ENCODE measurements at places on chromosomes 2 and 18.

DNA sequence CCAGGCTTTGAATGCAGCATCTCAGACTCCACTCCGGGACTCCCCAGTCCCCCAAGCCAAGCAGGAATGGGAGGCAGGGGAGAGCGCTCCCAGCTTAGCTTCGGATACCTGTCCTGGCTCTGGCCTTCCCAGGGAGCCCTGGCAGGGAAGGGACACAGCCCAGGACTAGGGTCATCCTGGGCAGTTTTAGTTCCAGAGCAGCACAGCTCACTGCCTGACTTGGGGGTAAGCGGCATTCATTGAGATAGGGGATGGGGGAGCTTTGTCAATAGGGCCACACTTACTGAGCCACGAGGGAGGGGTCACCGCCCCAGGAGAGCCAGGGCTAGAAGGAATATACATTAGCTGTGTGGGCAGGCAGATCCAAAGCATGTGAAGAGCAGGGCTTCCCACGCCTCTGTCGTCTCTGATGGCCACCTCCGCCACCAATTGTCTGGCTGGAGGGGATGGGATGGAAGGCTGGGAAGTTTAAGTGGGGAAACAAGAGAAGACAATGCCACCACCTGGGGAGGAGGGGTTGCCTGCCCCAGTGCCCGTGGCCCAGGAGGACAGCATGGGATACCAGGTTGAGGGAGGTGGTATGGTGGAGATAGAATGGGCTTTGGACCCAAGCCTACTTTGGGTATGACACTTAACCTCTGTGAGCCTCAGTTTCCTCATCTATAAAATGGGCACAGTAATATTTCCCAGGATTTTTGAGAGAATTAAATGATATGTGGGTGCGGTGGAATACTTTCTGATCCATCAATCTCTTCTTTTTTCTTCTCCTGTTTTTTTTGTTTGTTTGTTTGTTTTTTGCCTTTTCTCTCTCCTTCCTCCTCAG, 40.2 kb downstream of the SCTR start:
- no peak for DNase-seq

DNA sequence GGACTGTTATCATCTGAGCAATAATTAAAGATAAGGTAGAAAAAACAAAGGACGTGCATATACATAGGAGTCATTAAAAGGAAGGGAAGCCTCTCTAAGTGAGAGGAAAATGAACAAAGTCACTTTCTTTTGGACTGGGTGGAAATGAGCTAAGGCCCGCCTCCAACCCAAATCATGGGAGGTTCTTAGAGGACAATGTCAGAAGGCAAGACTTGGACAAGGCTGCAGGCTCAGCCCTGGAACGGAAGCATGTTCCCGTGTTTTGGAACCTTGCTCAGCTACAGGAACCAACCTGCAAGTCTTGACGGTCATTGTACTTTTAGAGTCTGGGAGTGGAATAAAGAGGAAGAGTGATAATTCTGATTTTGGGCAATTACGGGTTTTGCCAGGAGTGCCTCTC, 59.4 kb upstream of the EPB41L3 start:
- no peak for DNase-seq

- DNase-seq = peak; percentile 93
Observed at GRCh38 chr18:48997985-48998831, 47.4 kb upstream of the SMAD7 start.

GRCh38 chr2:10447300-10447894, 730 bp downstream of the ODC1 start:
- no peak for DNase-seq

- no peak for DNase-seq
Observed at GRCh38 chr2:28506112-28506910, 10.5 kb downstream of the PLB1 start.

GRCh38 chr2:64624862-64625261, 28.9 kb downstream of the SERTAD2 start:
- DNase-seq = no peak

DNA sequence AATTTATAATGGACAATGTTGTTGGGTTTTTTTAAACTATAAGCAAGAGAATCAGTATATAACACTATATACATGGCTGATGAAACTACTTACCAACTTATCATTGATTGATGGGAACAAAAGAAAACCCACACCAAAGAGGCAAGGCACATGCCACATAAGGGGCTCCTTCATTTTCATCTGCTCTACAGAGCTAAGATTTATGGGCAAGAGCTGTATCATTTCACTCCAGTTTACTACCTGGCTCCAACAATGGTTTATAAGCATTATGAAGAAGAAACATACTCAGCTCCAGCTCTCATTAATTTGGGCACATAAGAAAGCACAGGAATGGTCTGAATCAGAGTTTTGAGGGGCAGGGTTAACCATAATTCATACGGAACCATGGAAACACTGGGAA, 283.3 kb downstream of the AGPS start:
- no peak for DNase-seq

DNA sequence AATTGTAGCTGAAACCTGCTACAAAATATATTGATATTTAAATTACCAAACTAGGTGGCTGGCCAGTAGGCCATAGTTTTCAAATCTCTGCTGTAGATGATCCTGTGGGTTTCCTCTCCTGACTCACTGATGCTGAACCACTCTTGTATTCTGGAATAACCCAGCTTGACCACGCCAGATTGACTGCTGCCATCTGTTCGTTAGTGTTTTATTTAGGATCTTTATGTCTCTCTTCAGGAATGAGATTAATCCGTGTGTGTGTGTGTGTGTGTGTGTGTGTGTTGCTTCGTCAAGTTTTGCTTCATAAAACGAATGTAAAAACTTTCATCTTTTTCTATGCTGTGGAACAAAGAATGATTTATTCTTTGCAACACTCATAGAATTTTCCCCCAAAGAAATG, 187.1 kb downstream of the DYSF start:
- DNase-seq = no peak

DNA sequence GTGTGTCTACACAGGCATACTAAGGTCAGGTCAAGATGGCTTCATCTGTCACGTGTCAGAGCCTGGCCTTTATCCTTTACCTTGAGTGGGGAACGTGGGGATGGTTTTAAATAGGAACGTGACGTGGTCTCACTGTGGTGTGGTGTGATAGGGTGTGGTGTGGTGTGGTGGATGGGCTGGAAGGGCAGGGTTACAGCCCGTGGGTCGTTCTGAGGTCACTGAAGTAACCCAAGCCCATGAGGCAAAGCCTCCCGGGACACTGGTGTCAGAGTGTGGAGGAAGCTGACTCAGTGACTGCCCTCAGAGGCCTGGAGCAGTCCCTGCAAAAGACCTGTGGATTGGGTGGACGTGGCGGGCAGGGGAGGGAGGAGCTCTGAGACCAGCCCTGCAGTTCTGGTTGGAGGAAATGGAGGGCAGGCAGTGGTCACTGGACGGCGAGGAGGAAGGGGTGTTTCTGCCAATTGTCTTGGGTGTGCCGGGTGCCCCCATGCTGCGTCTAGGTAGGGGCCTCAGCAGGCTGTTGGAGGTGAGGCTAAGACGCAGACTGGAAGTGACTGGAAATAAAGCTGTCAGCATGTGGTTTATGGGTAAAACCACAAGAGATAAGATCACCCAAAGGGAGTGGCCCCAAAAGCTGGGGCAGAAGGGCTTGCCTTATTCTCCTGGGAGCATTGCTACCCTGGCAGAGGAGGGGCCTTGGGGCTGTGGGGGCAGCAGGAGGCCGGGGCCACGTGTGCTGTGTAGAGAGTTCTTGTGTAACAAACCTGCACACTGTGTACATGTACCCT, 84.8 kb downstream of the SH3RF3 start:
- no peak for DNase-seq

DNA sequence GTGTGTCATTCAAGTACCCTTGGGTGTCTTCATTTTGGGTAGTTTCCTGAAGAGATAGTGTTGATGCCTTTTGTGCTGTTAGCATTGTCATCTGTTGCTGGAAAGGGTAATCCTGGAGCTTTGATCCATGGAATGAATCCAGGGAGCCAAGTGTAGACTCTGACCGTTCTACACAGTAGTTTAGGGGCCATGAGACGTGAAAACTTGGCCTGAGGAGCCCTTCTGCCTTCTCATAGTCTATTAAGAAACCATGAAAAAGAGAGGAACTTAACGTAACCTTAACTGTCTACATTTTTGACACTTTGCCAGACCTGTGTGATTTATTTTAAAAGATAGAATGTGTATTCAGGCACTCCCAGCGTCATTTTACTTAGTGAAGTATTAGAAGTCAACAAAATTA, 194.0 kb downstream of the BABAM2 start:
- no peak for DNase-seq

GRCh38 chr2:210337159-210337558, 22.2 kb upstream of the MYL1 start:
- DNase-seq = no peak

- no peak for DNase-seq
Observed at GRCh38 chr2:19682493-19682892, 219.3 kb downstream of the TTC32 start.

DNA sequence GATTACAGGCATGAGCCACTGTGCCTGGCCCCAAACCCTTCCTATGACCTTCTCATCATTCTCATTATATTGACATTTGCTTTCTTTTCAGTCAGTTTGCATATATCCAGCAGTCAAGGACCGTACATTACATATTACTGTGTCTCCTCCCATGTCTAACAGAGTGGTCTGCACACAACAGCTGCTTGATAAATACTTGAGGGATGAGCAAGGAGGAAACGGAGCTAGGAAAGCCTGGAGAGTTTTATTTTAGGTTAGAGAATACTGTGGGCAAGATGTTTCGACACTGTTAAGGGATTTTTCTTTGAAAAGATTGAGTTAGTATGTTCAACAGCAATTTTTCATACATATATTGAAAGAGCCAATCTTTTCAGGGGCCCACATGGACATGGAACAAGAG, 76.2 kb upstream of the CHRNA1 start:
- DNase-seq = no peak

GRCh38 chr2:83730223-83730622, 728.9 kb downstream of the SUCLG1 start:
- DNase-seq = no peak

DNA sequence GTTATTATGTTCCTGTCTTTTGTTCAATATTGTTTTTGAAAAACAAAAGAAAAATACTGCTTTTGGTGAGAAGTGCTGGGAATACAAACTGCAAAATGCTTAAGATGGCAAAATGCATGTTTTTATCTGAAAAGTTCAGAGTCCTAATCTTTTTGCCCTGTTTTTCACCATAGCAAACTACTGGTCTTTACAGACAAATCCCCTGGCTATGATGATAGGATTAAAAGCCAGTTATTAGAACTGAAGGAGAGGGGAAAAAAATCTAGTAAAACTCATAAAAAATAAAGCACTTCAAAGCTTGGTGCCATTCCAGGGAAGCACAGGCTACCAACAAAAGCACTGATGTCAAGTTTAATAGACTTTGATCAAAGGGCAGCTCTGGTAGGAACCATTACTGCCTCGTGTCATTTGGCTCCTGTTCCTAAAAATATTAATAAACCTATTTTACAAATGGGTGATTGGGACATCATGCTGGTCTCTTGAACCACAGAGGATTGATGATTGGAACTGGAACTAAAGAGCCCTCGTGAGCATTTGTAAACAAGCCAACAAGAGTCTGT, 194.7 kb downstream of the RAB3GAP1 start:
- no peak for DNase-seq

DNA sequence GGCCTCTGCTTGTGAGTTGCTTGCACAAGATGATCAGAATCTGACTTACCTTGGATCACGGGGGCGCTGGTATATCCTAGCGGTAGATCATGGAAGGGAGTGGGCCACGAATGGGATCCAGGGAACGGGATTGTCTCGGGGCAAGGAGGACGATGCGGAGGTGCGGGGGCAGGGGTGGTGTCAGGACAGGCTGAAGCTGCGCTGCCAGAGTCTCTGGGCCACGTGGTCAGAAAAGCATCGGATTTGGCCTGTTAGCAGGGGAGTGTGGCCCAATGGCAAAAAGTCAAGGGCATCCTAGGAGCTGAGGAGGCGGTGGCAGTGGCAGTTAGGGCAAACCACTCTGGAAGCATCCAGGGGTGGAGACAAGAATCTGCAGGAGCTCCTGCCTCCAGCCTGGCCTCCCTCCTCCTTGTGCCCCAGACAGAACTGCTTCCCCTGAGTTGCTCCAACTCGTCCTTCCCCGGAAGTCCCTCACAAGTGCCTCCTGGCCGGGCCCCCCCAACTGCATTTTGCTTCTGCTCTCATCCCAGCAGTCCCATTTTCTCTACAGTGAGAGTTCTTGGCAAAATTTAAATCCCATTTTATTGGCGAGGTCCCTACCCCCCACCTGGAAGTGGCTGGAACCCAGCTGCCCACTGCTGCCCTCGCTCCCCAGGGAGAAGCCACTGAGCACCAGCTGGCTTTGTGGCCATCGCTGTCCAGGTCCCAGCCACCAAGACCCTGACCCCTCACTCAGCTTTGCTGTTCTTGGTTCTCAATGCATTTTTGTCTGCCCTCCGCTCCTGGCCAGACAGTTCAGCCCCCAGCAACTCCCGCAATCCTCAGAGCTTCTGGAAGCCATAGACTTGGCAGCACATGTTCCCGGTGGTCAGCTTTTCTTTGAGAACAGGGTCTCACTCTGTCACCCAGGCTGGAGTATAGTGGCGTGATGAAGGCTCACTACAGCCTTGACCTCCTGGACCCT, 5.6 kb upstream of the CCDC74B start:
- DNase-seq = no peak

DNA sequence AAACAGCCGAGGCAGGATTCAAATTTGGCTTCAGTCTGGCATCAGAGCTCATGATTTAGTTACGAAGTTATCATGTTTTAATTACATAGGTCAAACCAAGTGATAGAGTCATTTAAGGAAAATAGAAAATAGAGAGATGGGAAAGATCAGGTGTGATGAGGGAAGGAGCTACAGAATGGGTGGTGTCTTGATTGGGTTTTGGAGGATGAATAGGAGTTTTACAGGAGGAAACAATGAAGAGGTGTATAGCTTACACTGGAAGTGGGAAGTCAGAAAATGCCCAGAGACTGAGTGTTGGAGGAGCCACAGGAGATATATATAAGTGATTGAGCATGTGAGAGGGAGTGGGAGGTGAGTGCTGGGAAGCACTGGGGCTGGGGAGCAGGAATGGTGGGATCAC, 264.2 kb upstream of the TNP1 start:
- no peak for DNase-seq

- no peak for DNase-seq
Observed at GRCh38 chr2:171524018-171524401, 1.7 kb downstream of the CYBRD1 start.

- DNase-seq = no peak
Observed at GRCh38 chr18:8871489-8871888, 166.1 kb downstream of the MTCL1 start.

DNA sequence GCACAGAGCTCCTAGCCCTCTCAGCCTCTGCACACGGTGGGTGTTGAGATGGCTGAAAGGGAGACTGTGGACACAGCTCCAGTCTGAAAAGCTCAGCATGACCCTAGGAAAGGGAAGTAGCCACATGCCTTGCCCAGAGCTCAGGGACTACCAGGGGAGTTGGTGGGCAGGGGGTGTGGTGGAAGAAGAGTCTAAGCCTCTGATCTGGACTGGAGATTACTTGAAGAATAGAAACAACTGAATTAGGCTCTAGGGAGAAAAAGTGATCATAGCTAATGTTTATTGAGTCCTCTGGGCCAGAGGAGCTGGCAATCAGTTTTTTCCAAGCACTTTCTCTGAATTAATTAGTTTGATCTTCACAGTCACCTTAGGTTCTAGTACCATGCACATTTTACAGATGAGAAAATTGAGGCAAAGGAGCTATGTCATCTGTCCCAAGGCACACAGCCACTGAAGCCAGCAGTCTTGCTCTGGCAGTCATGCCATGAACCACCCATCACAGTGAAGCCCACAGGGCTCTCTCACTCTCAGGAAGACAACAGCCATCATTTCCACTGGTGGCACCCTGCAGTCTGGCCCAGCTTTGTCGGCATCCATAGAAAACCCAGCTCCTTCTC, 10.3 kb downstream of the SDC1 start:
- DNase-seq = no peak

GRCh38 chr2:237791977-237792727, 6.4 kb upstream of the RBM44 start:
- DNase-seq = no peak

- DNase-seq = no peak
Observed at GRCh38 chr2:84297155-84297554, 161.9 kb downstream of the SUCLG1 start.

Measured in aorta (tissue), 5 donors.